ENCODE measurements at places on chromosomes 5 and 9. TPM values are rescaled to one million over a fixed set of nuclear protein-coding genes. Genes with fewer than 3 reads are reported as not detected.

GRCh38 chr5:67215519-67216471, 19.2 kb upstream of the CD180 start:
- DNase-seq = no peak
- peaks cover 2% of the 10 kb centered on the region for H3K4me1 ChIP-seq
- H3K4me3 ChIP-seq = no peak overlapping the region
- H3K27me3 ChIP-seq = no peaks in the 10 kb centered on the region

DNA sequence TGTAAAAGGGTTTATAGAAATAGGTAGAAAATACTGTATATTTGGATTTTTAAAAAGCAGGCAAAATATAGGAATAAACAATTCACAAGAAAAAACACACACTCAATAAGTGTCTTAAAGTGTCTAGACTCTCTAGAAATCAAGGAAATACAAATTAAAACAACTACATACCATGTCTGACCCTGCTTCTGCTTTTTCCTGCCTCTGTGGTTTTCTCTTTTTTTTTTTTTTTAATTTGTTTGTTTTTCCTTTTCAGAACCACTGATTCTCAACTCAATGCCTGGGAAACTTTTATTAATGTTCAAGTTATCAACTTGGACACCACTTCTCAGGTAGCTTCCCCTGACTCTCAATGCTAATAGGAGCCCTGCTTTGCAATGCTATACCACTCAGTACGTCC, 25.5 kb upstream of the TAS2R1 start:
- peak overlapping the region; percentile 45 for H3K27ac ChIP-seq
- H3K4me3 ChIP-seq = no peak overlapping the region
- no peaks in the 10 kb centered on the region for H3K36me3 ChIP-seq
- peak; percentile 4 for DNase-seq

DNA sequence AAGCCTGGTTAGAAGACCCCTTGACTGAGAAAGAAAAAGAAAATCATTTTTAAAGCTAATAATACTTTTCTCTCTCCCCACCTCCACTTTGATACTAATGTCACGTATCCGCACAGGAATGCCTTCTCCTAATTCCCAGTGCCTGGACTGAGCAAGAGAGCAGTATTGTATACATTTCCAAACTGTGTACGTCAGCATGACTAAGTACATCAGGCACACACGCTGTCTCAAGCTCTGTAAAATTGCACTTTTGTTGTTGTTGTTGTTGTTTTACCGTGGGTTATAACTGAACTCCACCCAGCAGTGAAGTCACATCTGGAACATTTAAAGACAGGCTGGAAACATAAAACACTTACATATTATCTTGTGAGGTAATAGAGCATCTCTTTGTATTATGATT, 407.6 kb downstream of the DNAH5 start:
- no peak overlapping the region for H3K4me3 ChIP-seq
- no peak overlapping the region for H3K27ac ChIP-seq
- no peaks in the 10 kb centered on the region for H3K27me3 ChIP-seq
- peak; percentile 1 for DNase-seq

DNA sequence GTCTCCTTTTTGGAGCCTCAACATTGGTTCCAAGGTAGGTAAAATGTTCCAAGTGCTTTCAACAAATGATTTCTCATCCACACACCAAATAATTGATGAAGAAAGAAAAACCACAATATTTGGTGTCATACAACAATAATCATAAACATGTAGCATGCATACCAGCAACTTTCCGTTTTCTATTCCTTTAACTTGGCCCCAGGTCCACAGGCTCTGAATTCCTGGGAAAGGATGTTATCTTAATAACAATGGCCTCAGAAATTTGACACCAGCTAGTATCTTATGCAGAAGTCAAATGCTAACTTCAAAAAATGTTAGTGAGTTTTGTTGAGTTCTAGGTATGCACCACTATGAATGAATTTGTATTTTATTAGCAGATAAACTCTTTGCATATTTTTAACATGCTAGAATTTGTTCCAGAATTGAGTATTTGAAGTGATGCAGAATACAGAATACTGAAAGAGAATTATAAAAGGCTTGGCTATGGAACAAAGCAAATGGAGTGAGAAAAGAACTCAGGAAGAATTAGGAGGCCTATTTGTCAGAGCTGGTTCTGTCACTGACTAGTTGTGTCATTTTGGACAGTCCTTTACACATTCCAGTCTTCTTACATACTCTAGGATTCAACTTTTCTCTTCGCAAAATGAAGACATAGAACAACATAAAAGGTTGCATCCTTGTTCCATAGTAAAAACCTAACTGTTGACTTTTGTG, 435.3 kb upstream of the TNC start:
- DNase-seq = peak; percentile 5
- no peaks in the 10 kb centered on the region for H3K4me1 ChIP-seq
- peaks cover 7% of the 10 kb centered on the region for H3K27me3 ChIP-seq
- H3K27ac ChIP-seq = no peak overlapping the region
- H3K4me3 ChIP-seq = no peak overlapping the region
- no peaks in the 10 kb centered on the region for H3K36me3 ChIP-seq

DNA sequence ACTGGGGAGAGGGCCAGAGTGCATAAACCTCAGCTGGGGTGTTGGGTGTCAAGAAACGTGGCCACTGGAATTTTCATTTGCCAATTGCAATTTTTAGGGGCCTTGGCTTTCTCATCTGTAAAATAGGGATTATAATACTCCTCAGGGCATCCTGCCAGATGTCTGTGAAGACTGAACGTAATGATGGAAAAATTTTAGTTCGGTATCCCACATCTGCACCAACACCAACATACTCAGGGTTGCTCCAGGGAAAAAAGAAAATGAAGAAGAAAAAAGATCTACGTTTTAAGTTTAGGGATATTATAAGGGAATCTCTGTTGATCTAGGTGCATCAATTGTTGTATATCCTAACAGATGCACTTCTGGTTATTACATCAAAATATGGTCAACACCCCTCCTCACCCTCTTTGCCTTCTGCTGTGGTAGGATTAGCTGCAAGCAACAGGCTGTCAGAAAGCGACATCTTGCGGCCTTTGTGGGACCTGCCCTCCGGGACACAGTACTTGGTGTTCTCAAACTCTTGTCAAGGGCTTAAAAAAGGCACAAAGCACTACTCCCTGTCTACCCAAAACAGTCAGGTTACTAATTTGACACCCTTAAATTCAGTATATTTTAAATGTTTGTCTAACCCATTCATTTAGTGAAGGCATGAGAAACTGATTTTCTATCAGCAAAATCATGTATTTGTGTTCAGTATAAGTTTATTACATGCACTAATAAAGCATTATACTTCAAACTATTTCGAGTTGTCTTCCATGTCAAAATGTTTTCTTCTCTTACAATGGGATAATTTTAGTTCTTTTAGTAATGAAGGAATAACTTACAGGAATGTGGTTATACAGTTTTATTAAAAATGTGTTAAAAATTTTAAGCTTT, 8.3 kb upstream of the TBC1D2 start:
- H3K36me3 ChIP-seq = no peaks in the 10 kb centered on the region
- no peak overlapping the region for H3K4me3 ChIP-seq
- no peaks in the 10 kb centered on the region for H3K27me3 ChIP-seq
- H3K4me1 ChIP-seq = no peaks in the 10 kb centered on the region
- H3K27ac ChIP-seq = no peak overlapping the region

GRCh38 chr5:123929055-123929474, 417.1 kb downstream of the CSNK1G3 start:
- H3K27ac ChIP-seq = no peak overlapping the region
- no peaks in the 10 kb centered on the region for H3K36me3 ChIP-seq
- H3K27me3 ChIP-seq = no peaks in the 10 kb centered on the region
- H3K4me3 ChIP-seq = no peak overlapping the region

- H3K27me3 ChIP-seq = no peaks in the 10 kb centered on the region
- H3K36me3 ChIP-seq = no peaks in the 10 kb centered on the region
- peak; percentile 26 for DNase-seq
- H3K27ac ChIP-seq = no peak overlapping the region
- no peak overlapping the region for H3K4me3 ChIP-seq
Measured at GRCh38 chr5:145902421-145902820, 29.6 kb upstream of the GRXCR2 start.

DNA sequence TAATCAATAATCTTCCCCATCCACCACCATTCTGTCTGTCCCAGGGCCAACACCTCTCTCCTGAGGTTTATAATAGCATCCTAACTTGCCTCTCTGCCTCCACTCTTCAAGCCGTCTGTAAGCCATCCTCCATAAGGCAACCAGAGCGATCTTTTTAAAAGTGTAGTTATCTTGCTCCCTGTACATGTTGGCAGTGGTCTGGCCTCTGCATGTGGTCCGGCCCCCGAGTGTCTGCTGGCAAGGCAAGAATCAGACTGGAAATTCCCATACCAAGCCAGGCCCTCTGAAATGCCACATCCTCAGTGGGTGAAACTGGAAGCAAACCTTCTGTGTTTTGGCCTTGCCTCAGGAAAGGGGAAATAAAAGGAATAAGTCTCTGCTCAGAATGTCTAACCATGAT, 17.0 kb downstream of the TTLL11 start:
- no peak for DNase-seq
- no peak overlapping the region for H3K27ac ChIP-seq
- no peaks in the 10 kb centered on the region for H3K27me3 ChIP-seq

HTR4 gene
- total RNA-seq = not detected

FBN2 gene
- 105 TPM for total RNA-seq

ACOT12 gene
- total RNA-seq = not detected
